ENCODE measurements at places on chromosomes 1 and 21.

GRCh38 chr1:3349161-3349967 lies 105.1 kb upstream of the ARHGEF16 start:
- no peak for DNase-seq

DNA sequence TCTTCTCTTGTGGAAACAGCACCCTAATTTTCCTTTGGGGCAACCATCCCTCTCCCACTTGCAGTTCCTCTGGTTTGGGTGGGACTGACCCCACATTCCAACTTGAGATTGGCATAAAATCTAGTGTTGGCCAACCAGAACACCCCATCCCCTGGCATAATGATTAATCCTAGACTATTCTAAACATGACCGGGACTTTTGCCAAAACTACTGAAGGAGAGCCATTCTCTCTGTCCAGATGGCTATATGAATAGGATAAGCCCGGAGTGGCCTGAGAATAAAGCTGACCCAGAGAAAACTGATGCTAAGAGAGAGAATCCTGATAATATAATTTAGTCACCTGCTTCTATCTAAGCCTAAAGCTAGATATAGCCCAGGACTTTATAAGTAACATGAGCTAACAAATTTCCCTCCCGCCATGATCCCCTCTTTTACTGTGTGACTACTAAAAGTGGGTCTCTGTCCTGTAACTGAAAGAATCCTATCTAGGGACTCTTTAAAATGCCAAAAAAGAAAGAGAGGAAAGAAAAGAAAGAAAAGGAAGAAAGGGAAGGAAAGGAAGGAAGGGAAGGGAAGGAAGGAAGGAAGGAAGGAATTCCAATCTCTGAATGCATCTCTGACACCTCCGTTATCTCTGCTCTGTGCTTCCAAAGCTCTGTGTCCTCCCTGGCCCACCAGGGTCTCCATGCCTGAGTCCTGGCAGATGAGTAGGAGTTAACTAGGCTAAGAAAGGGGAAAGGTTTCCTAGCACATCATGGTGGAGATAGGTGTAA lies 28.0 kb upstream of the NRDC start:
- DNase-seq: no peak

DNA sequence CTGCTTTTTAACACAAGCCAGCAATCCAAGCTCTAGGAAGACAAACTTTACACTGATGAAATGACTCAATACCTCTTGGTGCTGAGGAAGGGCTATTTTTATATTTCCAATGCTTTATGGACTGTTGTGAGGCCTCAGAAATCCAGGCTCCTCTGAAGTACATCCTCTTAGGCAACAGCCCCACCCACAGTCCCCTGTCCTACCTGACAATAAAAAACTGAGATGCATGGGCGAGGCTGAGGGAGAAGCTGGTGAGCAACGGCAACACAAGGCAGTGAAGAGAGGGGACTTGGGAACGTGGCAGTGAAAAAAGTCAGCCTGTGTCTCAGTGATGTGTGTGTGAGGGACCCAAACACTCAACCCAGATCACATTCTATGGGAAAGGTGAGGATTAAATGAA lies 10.1 kb upstream of the CPT2 start:
- no peak for DNase-seq

DNA sequence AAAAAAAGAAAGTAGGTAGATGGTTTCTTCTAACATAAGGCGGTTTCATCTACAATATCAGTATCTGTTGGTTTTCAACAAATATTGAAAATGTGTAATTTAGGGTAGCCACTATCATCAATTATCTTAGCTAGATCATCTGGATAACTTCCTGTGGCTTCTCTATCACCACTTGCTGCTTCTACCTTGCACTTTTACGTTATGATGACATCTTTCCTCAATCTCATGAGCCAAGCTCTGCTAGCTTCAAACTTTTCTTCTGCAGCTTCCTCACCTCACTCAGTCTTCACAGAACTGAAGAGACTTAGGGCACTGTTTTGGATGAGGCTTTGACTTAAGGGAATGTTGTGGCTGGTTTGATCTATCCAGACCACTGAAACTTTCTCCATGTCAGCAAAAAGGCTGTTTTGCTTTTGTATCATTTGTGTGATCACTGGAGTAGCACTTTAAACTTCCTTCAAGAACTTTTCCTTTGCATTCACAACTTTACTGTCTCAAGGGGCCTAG lies 144.9 kb upstream of the HP1BP3 start:
- DNase-seq: no peak

- no peak for DNase-seq
These were observed 213.7 kb upstream of the CSF3R start for GRCh38 chr1:36696261-36696940.

Data from CD4-positive, alpha-beta T cell treated with Interleukin-6 at 100 ng/mL for 8 hours (primary cell).